ENCODE measurements at places on chromosomes 5 and 9.
A peak's percentile ranks its signal among the peaks of the same experiment; 100 is the strongest.

GRCh38 chr9:117957267-117957666 lies 253.1 kb downstream of the TLR4 start:
- no peak for DNase-seq

DNA sequence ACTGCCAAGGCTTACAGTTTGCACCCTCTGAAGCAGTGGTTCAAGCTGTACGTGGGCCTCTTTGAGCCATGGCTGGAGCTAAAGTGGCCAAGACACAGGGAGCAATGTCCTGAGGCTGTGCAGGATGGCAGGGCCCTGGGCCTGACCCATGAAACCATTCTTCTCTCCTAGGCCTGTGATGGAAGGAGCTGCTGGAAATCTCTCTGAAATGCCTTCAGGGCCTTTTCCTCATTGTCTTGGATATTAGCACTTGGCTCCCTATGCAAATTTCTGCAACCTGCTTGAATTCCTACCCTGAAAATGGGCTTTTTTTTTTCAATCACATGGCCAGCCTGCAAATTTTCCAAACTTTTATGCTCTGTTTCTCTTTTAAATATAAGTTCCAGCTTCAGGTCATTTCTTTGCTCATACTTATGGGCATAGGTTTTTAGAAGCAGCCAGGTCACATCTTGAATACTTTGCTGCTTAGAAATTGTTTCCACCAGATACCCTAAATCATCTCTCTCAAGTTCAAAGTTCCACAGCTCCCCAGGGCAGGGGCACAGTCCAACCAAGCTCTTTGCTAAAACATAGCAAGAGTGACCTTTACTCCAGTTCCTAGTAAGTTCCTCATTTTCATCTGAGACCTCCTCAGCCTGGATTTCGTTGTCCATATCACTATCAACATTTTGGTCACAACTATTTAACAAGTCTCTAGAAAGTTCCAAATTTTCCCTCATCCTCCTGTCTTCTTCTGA lies 138.3 kb downstream of the OSTF1 start:
- no peak for DNase-seq

DNA sequence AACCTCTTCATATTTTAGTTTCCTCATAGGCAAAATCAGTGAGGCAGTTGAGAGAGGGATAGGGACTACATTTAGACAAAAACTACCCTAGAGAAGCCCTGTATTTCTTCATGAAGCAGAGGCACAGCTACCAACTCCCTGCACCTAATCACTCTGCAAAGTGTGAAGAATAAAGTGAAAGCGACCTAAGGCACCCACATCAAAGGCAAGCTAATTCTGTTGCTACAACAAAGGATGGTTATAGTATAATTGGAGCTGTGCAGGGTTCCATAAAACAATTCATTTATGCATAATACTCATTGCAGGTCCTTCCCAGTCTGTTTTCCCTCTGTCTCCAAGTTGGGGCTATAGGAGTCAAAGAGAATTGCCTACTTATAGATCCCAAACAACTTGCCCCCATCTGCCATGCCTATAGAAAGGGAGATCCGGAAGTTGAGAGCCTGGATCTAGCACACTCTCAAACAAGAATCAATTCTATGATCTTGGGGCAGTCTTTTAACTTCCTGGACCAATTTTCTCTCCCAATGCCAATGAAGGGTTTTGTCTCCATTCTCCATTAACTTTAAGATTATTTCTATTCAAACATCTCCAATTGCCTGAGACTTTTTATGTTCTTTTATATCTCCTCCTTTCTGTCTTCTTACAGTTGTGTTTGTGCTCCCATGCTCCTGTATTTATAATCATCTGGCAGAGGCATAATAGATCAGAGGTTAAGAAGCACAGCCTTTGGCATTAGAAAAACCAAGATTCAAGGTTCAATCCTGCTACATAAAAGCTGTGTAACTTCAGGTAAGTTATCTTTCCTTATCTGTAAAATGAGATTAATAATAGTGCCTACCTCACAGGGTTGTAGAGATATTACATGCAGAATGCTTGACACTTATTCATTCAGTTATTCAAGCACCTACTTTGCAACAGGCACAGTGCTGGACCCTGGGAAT lies 56.0 kb upstream of the PTGER4 start:
- no peak for DNase-seq

DNA sequence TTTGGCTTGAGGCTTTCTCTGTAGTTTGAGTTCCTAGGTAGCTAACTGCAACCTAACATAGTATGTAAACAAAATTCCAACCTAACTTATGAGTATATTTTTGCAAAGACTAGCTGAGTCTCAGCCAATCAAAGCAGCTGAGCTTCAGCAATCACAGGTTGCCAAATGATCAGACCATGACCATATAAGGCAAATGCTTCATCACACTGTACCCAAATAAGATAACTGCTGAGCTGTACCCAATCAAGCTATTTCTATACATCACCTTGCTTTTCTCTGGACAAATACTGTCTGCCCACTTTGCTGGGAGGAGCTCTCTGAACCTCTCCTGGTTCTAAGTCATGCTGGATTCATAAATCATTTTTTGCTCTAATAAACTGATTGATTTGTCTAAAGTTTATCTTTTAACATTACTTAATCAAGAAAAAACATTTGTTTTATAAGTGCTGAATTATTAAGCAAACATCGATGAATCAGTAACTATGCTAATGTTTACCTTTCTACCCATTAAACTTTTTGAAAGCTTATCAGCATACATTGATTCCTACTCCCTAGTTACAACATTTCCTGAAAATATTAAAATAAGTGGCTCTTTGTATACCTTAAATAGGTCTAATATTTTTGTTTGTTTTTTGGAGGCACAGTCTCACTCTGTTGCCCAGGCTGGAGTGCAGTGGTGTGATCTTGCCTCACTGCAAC lies 129.7 kb upstream of the PCA3 start:
- peak; percentile 87 for DNase-seq

- DNase-seq, result no peak
These were observed 192.7 kb downstream of the TENT4A start for GRCh38 chr5:6905883-6906282.

- DNase-seq, result no peak
These were observed 7.7 kb upstream of the EGFL7 start for GRCh38 chr9:136654820-136655535.

DNA sequence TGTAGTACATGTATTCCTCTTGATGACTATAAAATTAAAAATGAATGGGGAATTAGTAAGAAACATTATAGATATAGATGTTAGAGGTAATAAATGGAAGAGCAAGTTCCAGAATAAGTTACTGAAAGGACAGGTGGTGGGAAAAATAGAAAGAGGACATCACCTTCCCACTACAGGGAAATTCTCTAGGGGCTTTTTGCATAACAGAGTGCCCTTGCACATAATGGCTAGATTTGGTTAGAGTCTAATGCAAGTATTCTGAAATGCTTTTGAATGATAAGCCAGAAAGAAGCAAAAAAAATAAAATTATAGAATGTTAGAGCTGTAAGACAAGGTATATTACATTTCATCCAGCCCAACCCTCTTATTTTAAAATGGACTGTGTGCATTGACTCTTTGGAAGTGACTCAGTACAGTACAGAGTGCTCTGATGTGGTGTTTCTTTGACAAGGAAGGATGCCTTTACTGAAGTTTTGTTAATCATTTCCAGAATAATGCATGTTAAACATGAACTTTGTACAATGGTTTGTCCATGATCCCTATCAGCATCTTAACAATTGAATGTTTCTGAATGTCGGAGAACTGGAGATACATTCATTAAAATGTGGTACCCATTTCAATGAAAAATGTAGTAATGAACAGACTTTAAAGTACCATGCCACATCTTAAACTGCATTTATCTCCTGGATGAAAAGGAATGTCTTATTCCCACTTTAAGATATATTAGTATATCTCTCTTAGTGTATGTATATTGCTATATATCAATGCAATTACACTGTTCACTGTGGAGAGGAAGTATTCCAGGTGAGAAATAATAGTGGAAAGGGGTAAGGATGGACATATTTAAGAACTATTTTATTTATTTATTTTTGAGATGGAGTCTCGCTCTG lies 391.1 kb downstream of the ADGRV1 start:
- no peak for DNase-seq

DNA sequence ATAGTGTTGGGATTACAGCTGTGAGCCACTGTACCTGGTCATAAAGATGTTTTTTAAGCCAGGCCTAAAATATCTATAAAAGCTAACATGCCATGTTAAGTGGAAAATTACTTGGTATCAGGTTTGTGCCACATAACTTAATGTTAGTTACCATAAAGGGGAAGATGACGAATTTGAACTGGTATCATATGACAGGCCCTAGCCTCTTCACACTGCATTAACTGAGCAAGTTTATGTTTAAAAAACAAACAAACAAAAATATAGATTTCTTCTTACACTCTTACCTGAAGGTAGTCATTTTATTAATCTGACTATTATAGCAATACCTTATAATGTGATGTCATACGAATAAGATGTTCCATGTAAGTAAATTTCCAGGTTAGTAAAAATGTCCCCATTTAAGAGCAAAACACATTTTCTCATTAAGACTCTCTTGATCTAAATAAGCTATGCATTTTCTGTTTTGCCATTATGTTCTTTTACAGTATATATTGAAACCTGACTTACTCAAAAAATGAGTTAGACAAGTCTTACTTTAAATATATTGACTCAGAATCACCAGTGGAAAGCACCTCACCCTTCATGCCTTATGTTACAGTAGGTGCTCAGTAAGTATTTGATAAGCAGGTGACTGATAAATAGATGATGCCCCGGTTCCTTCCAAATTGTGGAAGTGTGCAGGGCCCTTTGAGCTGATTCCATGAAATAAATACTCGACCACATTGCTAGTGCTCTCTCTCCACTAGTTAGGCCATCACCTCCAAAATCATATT lies 125.4 kb downstream of the CDC42SE2 start:
- no peak for DNase-seq

- DNase-seq, result peak; percentile 36
These were observed 3.0 kb downstream of the FEM1C start for GRCh38 chr5:115541611-115542010.

- no peak for DNase-seq
These were observed 48.1 kb downstream of the SLC46A2 start for GRCh38 chr9:112842555-112842954.

Data from cardiac fibroblast (primary cell).